ENCODE measurements at places on chromosomes 6 and 20. TPM values are rescaled to one million over a fixed set of nuclear protein-coding genes. Genes with fewer than 3 reads are reported as not detected.

ABHD16B gene
- total RNA-seq = not detected

CTCFL gene
- not detected for total RNA-seq

GRCh38 chr6:134850721-134851305, 99.1 kb downstream of the ALDH8A1 start:
- no peak for DNase-seq

EYA4 gene
- total RNA-seq = not detected

DNA sequence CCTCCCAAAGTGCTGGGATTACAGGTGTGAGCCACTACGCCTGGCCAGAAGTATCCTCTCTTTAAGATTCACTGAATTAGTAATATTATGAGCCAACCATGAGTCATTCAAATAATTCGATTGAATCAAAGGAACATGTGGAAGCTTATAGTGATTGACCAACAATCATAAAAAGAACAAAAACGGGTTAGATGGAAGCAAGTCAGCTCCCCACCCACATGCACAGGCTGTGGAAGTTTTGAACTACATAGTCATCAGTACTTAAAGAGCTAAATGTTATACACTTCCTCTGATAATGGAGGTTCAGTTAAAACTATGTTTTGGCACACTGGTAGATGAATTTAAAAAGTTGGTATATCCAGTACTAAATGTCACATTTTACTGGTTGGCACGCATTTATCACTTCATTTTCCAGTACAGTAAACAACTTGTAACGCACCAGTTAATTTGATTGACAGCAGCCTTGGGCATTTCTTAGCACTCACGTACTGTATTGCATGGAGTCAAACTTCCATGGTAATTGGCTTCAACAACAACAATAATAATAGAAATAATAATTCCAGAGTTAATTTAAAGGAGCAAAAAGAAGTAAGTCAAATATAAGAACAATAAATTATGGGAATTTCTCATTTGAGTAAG, 1107.3 kb upstream of the MAP3K7 start:
- no peak for DNase-seq

DNA sequence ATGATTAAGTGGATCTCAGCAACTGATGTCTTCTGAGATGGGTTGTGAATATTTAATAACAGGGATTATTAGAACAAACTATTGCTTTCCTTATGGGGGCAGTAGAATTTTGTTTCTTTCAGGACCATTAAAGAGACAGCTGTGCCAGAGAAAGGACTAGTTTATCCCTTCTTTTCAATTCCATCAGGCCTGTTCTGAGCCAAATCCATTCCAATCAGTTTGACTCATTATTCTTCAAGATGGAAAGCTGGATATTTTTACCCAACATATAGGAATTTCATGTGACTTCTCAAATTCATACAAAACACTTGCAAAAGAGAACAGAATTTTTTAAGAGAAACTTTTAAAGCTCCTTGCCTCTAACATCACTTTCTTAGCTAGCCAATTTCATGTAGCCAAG, 722.0 kb upstream of the FLRT3 start:
- no peak for DNase-seq

DNA sequence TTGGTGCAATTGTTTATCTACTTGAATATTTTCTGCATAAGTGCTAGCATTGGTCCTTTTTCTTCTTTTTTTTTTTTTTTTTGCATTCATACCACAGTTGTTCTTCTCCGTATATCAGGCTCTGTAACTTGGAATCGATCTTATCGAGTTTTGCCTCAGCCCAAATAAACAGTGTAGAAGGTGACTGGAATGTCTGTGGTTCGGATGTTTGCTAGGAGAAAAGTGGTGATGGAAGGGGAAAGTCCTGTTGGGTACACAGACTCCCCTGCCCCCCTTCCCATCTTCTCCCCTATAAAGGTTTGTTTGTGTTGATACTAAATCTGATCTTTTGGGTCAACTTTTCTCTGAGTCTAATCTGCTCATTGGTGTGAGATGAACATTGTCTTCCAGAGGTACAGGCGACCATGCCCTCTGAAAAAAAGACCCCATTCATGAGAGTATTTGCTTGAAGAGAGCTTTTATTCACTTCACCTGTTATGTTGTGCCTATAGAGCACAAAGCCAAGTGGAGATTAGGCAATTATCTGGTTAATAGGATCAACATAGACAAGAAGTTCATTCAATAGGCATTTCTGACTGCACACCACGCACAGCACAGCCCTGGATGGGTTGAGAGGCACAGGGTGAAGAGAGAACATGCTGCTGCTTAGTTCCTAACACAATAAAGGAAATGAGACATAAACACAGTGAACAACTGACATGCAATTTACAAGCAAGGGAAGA, 620.0 kb downstream of the PKHD1 start:
- DNase-seq = no peak

B3GAT2 gene
- total RNA-seq = not detected

CALHM6 gene
- 13.1 TPM for total RNA-seq

SNAP91 gene
- total RNA-seq = not detected

TRIM15 gene
- total RNA-seq = not detected

- DNase-seq = no peak
These were observed 4.3 kb upstream of the BPIFB1 start for GRCh38 chr20:33278700-33279099.

CD93 gene
- total RNA-seq = 5.6 TPM

DNA sequence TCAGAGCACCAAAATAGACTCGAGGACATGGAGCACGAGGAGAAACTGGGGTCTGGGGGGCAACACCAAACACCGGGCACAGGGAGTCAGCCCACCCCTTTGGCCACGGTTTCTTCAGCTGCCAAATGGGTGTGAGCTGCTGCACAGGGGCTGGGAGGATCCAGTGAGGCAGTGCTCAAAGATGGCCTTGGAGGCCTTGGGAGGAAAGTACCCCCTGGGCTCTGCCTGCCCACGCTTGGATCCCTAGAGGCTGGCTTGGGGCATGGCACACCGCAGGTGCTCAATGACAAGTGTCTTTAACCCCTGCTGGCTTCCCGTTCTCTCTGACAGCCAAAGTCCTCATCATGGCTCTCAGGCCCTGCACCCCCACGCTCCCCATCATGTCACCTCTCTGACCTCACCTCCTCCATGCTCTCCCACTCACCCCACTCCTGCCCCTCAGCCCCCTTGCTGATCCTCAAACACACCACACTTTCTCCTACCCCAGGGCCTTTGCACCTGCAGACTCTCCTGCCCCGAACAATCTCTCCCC, 190.3 kb downstream of the ANKRD60 start:
- DNase-seq = no peak

DNA sequence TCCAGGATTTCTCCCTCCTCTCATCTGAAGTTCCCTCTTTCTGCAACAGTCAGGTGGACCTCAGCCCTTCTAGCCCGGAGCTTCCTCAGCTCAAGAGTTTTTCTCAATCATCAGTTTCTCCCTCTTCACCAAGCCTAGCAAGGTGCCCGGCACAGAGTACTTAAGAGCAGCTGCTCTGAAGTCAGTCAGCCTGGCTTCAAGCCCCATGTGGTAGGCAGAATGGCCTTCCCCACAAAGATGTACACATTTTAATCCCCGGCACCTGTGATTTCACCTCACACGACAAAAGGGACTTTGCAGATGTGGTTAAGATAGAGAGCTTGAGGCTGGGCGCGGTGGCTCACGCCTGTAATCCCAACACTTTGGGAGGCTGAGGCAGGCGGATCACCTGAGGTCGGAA, 15.1 kb upstream of the RBPJL start:
- no peak for DNase-seq

ZFAND3 gene
- total RNA-seq = 38.2 TPM

DNA sequence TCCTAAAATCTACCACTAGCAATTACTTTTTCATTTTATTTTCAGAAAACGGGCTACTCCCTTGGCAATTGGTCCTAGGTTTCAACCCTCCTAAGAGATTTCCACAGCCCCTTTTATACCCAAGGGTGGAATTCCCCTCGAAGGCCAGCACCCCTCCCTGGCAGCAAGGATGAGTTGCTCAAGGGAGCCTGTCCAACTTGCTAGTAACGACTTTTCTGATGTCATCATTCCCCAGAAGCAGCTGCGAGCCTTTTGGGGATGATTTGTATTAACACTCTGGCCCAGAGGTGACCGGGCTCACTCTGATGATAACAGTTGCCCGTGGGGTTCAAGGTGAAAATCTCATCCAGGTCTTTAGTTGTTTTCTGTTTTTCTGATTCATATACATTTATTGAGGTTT, 30.7 kb upstream of the NAA20 start:
- no peak for DNase-seq
